ENCODE measurements at places on chromosomes 2 and 18.
A peak's percentile ranks its signal among the peaks of the same experiment; 100 is the strongest.

DNA sequence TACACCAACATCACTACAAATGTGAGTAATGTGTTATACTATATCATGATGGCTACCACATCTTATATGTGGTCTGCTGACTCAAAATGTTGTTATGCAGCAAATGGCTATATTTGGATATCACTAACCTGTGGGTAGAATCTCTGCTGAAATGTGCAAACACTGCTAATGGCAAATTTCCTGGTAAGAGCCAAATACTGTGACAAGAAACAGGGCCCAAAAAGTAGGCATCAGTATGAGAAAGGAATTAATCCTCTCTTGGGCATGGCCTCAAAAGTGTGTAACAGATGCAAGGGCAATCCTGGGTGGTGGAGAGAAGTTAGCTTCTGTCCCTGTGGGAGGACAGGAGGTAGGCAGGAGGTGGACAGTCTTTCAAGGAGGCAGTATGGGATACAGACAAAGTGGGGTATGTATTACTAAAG is 13.3 kb downstream of the ATF2 start:
- peak; percentile 43 for DNase-seq

DNA sequence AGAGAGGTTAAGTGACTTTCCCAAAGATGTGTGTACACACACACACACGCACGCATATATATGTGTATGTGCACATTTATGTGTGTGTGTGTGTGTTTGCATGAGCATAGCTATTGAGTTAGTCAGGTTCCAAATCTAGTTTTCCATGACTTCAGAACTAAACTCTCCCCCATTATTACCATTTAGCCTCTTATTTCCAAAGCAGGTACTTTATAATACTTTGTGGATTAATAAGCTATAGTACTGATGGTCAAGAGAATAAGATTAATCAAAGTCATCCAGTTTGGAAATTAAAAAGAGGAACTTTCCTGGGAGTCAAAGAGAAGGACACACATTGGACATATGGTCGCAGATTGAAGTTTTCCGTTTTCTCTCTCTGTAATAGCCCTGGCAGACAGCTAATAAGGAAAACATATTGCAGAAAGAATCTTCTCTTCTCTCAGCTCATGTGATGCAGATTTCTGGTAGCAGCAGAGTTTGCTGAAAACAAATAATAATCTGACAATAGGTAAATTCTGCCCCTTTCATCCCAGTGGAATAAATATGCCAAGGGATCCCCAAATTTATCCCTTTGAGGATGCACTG is 410.9 kb upstream of the TCF4 start:
- no peak for DNase-seq

GRCh38 chr2:166297951-166298350 is 77.8 kb downstream of the SCN9A start:
- DNase-seq, result no peak

DNA sequence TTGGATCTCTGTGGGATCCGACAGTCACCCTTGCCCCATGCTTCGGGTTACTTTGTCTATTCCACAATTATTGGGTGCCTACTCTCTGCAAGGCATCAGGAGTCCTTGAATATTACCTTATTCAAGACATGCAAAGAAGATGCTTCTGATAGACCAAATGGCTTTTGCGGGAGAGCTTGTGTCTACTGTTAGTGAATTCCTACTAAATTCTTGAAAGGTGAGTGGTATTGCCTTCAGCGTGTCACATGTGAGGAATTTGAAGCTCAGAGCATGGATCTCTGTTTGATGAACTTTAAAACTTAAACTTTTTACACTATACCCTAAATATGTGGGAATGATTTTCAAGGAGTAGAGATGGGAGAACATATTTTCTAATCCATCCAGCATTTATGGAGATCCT is 184.4 kb downstream of the LTBP1 start:
- no peak for DNase-seq

- DNase-seq, result no peak
These were observed 74.6 kb downstream of the RRM2 start for GRCh38 chr2:10196948-10197696.

- no peak for DNase-seq
These were observed 25.5 kb upstream of the SAP130 start for GRCh38 chr2:128053331-128053730.

DNA sequence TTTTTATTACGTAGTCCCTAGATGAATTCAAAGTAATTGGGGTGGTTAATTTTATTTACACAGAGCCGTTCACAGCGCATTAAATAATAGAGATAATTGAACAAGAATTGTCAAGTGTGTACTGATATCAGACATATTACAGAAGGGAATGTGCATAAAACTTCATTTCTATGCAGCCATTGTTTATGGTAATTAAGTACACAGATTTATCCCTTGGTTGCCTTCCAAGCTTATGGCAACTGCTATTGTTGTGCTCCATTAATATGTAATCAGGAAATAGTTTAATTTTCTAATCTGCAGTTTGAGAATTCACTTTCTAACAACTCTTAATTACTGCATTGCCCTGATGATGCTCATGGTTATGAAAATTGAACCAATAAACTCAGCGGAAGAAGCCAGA is 47.3 kb upstream of the OTX1 start:
- DNase-seq, result no peak

DNA sequence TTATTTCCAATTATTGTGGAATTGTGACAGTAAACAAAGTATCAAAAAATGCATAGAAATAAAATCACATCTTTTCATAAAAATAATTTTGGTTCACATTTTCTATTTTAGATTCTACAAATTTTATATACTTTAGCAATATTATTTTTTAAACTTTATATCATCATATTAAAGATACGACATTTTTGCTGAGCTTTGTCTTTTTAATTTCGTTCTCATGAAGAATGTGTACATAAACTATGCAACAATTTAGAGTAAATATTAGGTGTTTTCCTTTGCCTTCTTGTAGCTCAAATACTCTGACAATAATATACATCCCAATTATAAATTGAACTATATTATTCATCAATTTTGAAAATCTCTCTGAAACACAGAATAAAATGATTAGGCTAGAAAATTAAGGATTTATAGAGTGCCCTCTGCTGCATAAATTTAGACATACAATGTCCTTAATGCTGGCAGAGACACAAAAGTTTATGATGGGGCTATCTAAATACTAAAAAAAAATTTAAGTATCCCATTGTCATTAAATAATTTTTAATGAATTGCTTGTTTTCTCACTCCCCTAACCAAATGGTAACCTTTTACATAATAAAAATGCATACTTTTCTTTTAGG is 45.7 kb downstream of the CCDC102B start:
- no peak for DNase-seq
